ENCODE measurements at places on chromosomes 3 and 15.

GRCh38 chr15:40937762-40938535 lies 8.8 kb downstream of the DLL4 start:
- no peak for DNase-seq

DNA sequence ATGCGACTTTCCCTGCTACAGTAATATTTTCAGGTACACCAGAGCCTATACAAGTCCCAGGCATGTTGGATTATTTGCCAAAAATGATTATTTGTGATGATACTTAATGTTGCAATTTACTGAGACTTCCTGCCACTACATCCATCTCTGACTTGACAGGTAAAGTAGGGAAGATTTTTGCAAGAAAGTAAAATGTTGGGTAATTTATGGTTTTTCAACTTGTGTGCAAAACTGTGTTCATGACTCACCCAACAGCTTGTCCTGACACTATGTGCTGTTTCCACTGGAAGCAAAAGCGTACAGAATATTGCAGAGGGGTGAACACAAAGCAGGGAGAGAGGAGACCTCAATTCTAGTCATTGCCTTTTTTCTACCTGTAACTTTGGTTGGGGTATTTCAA lies 5.4 kb upstream of the CRBN start:
- DNase-seq, result no peak

GRCh38 chr15:82624008-82624407 lies 23.2 kb downstream of the CPEB1 start:
- no peak for DNase-seq

- DNase-seq, result no peak
Observed at GRCh38 chr3:120420928-120421551, 29.8 kb downstream of the FSTL1 start.

GRCh38 chr3:57627976-57628375 lies 30.8 kb upstream of the ARF4 start:
- no peak for DNase-seq

- no peak for DNase-seq
Observed at GRCh38 chr15:27065785-27066184, 94.8 kb downstream of the GABRG3 start.

DNA sequence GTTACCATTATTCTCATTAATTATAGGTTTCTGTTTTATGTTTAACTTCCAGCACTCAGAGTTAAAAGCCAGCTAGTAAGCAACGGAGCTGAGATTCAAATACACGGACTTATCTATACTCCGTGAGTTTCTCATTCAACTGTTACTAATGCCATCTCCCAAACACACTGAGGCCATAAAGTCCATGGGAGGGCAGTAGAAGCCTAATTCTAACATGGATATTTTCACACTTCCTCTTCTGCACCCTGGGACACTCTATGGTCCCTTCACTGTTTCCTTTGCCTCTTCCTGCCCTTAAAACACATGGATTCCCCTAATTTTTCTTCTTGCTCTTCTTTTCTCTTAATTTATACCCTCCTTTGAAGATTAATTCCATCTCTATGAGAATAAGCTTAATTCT lies 245.0 kb downstream of the KLF13 start:
- no peak for DNase-seq

- DNase-seq, result no peak
Observed at GRCh38 chr3:164306042-164306441, 772.3 kb downstream of the SI start.

DNA sequence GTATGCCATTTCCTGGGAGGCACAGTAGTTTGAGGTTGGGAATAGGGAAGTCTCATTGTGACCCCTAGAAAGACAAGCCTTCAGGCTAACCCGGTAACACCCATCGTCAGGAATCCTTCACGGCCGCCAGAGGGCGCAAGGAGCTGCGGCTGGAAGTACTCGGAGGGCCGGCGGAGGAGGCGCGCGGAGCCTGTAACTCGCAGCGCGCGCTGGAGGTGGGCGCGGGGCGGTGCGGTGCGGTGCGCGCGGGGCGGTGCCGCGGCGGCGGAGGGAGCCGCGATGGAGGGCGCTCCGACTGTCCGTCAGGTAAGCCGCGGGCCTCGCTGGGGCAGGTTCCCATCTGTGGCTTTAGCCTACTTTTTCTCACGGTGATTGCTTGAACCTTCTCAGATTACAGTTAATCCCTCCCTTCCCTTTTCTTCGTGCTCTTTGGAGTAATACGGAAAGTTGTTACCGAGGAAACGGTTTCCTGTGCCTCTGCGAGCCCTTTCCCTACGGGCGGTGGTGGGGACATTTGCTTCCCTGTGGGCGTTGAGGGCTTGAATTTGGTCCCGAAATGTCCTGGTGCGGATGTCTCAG lies at the start of gene GRAMD1C:
Gene GRAMD1C (plus strand): TSS at position 158 of the 579 bp plus-strand sequence. CDS start 122 bp downstream, at position 280.
- DNase-seq, result peak; percentile 73

- no peak for DNase-seq
Observed at GRCh38 chr3:32372213-32372490, 19.5 kb upstream of the CMTM7 start.

DNA sequence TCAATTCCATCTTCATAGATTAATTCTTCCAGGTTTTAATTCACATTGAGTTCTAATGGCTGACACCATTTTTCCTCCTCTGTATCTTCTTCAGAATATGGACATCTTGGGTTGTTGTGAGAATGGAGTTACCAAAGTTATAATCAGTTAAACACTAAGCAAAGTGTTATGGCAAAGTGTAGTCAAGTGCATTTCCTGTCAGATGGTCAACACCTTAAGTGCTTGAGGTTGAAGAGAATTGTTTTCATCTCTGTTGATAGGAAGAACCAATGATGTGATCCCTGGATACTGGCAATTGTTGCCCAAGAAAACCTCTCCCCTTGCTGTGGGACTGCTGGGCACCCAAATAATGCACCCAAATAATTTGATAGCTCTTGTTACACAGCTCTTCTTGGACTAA lies 102.6 kb upstream of the SATB1 start:
- no peak for DNase-seq

DNA sequence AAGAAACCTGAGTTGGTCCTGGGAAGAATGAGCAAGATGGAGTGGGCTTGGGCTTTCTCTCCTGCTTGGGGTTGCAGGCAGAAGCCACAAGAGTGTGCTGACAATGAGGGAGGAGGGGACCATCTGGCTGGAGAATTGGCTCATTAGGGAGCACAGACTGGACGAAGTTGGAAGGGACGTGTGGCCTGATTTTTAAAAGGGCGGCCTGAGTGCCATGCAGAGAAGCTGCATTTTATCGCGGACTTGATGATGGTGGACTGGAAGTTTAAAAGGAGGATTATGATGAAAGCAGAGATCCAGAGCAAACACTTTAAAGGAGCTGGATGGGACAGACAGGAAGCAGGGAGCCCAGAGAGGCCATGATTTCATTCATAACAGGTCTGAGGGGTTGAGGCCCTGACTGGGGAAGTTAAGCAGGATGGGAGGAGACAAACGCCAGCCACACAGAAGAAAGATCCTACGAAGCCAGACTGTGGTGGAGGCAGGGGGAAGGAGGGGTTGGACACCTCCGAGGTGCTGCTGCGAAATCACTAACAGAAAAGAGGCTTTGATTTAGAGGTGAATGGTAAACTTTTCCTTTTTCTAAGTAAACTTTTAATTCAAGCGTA lies 23.6 kb downstream of the TLNRD1 start:
- no peak for DNase-seq

All from activated T-helper 1 cell treated with Interleukin-2 at 50 U/mL for 16 hours (primary cell).